ENCODE measurements at places on chromosomes 6 and 20.

DNA sequence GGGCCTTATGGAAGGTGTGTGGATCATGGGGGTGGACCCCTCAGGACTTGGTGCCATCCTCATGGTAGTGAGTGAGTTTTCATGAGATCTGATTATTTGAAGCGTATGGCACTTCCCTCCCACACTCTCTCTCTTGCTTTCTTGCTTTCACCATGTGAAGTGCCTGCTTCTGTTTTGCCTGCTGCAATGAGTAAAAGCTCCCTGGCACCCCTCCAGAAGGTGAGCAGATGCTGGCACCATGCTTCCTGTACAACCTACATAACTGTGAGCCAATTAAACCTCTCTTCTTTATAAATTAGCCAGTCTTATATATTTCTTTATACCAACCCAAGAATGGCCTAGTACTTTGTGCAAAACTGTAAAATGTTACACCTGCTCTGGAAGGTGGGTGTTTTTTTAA, 396.8 kb upstream of the HS3ST5 start:
- DNase-seq = no peak

GRCh38 chr6:149854532-149854931, 9.6 kb downstream of the LRP11 start:
- no peak for DNase-seq

DNA sequence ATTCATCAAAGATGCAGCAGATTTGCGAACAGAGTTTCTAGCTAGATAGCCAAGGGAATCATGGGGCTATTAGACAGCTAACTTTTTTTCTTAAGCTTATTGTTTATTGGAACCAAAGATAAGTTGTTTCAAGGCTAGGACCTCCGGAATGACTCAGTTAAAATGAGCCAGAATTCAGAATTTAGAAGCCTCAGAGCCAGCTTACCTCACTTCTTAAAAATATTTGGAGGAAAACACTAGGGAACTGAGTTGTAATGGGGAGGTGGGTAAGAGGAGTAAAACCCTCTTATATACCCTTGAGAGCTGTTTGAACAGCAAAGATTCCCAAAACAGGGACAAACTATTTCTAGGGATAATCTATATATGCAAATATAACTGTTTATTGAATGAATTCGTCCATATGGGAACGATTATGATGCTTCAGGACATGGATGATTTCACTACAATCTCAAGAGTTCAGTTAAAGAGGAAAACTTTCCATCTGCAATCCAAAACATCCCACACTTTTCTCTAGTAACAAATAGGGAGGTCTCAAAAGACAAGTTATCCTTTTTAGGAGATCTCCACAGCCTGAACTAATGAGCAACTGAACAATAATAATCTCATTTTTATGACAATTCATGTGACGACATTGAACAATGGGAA, 12.6 kb upstream of the CARMIL1 start:
- DNase-seq = no peak

DNA sequence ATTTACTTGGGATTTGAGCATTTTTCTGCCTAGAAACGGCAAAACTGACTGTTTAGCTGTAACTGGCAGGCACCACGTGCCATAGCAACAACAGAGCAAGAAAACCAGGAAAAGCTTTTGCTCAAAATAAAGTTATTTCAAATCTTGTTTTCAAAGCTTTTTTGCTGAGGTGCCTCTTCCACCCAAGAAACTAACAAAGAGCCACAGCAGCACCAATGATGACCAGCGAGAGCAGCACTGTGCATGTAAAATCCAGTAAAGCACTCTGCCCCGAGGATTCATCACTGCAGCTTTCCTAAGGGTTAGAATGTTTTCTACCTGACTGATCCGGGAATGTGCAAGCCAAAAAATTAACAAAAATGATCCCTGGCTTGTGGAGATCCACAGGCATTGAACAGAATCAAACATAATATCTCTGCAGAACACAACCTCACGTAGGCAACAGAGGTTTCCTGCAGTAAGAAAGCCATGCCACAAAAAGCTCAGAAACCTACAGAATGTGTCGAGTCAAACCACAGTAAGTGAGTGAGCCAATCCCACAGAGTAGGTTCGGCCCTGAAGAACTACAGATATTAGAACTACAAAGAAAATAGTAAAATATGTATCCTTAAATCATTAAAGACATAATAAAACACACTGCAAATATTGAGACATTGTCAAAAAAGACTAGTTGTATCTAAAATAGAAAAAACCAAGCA, 7.4 kb upstream of the ULBP3 start:
- DNase-seq = no peak

- DNase-seq = no peak
Measured at GRCh38 chr6:82017288-82017687, 230.3 kb downstream of the IBTK start.

DNA sequence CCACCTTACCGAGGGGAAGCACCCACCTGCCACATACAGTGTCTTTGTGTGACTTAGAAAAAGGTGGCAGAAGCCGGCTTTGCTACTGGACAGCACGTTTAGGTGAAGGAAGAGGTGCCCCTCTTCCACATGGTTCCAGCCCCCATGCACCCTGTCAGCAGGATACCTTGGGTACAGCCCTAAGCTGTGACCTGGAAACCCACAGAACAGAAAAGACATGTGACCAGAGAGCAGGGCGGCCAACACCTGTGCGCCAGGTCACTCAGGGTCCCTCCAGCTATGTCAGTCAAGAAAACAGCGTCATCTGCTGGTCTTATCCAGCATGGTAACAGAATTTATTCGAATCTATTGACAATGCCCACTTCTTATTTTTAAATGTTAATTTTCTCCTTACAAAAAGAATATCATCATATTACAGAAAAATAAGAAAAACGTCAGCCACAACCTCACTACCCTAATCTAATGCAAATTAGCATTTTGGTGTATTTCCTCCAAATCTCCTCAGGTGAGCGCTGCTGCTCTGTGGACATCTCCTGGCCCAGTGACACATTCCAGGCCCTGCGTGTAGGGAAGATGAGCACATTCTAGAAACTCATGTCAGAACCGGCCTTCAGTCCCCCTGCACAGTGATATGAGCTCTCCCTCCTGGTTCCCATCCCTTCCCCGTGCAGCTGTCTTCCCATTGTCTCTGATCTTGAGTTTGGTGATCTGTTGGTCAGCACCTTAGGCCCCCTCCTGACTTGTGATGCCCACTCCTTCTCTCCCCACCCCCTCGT, 37.2 kb downstream of the GTF2H5 start:
- DNase-seq = no peak

DNA sequence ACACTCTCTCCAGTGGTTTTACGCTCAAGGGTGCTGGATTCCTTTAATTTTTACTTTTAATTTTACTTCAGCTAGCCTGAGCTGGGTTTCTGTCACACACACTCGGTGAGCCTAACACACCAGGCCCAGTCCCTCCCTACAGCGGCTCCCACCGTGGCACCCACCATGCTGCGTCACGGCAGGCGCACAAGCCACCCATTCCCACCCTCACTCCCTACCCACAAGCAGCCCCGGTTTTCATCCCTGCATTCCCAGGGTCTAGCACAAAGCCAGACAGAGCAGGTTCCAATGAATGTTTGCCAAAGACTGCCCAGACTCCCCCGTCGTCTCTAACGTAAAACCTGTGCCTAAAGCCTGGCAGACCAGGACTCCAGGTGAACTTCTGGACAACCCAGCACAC, 50.3 kb downstream of the MYH7B start:
- DNase-seq = no peak

DNA sequence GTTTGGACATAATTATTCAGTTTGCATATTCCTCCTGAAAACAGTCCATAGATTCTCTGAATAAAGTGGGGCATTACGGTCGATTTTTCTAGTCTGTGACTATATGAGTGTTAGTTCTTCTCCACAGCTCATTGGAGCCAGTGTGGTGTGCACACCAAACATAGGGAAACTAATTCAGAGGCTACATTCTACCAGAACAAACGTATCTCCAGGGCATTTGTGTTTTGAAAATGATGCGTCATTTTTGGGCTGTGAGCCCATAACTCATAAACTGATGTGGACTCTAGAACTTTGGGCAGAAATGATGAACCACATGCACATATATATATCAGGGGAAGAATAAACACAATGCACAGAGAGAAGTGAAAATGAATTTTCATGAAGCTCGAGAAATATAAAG, 41.8 kb downstream of the C6orf58 start:
- DNase-seq = no peak

- DNase-seq = no peak
Measured at GRCh38 chr6:87716928-87717614, 15.0 kb upstream of the AKIRIN2 start.

GRCh38 chr6:44335631-44336030, 6.8 kb upstream of the SPATS1 start:
- no peak for DNase-seq

DNA sequence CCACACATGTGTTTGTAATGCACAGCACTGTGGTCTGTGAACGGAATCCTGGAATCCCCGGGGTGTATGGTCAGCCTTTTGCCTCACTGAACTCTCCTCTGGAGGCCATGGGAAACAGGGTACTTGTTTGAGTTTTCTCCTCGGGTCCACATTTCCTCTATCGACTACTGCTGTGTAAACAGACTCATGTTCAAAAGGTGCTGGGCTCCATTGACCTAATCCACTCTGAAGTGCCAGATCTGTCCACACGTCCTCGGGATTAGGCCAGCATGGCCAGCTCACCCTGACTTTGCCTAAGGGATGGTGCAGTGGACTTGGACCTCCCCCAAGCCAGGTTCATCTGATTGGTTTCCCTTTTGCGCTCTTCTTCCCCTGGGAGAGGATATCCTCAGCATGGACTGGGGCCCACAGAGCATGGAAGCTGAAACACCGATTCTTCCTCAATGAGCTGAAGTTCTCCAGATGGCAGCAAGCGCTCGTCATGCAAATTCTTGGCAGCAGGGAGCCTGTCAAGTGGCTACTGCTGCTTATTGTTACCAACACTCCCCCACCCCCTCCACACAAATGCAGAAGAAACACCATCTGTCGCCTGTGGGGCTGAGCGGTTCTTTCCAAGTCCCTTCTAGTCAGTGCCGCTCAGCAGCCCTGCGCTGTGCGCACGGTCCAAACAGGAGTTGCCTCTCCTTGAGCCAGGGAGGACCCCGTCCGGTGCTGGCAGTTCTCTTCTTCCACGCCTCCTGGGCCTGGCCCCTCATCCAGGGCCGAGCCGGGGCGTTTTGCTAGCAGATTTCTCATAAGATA, 292.6 kb upstream of the MARCKS start:
- no peak for DNase-seq

- no peak for DNase-seq
Measured at GRCh38 chr20:58579819-58580473, 64.7 kb upstream of the APCDD1L start.

DNA sequence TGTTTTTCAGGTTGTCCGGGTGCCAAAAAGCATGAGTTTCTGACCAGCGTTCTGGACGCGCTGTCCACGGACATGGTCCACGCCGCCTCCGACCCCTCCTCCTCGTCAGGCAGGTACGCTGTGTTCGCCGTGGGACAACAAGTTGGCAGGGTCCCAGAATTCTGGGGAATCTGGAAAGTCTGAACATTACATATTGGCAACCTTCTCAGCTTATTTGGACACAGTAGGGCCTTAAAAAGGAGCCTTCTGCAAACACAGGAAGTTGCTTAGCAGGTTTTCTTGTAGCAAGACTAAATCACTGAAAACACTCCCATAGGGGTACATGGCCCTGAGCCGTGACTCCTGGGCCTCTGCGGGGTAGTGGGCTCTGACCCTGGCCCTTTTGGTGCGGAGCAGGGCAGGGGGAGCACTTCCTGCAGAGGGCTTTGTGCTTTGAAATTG, 209.7 kb downstream of the SMOC2 start:
- no peak for DNase-seq

All from stimulated activated CD8-positive, alpha-beta memory T cell treated with anti-CD3 and anti-CD28 coated beads, Interleukin-4, amount 100 ng/mL, for 48 hours (primary cell).